Activated CD4-positive, alpha-beta memory T cell treated with anti-CD3 and anti-CD28 coated beads for 36 hours (primary cell): ENCODE measurements at places on chromosomes 1 and 21. TPM values are rescaled to one million over a fixed set of nuclear protein-coding genes. Genes with fewer than 3 reads are reported as not detected.

IFFO2 gene
- 42.0 TPM for total RNA-seq

NEXN gene
- 0.57 TPM for total RNA-seq

AMPD2 gene
- 79.1 TPM for total RNA-seq

- no peak for DNase-seq
- no peaks in the 10 kb centered on the region for H3K27me3 ChIP-seq
- no peak overlapping the region for H3K27ac ChIP-seq
- no peaks in the 10 kb centered on the region for H3K36me3 ChIP-seq
- H3K4me3 ChIP-seq, result no peak overlapping the region
- H3K4me1 ChIP-seq, result peaks cover 9% of the 10 kb centered on the region
These were observed 19.6 kb upstream of the ZNF648 start for GRCh38 chr1:182080955-182081582.

DNA sequence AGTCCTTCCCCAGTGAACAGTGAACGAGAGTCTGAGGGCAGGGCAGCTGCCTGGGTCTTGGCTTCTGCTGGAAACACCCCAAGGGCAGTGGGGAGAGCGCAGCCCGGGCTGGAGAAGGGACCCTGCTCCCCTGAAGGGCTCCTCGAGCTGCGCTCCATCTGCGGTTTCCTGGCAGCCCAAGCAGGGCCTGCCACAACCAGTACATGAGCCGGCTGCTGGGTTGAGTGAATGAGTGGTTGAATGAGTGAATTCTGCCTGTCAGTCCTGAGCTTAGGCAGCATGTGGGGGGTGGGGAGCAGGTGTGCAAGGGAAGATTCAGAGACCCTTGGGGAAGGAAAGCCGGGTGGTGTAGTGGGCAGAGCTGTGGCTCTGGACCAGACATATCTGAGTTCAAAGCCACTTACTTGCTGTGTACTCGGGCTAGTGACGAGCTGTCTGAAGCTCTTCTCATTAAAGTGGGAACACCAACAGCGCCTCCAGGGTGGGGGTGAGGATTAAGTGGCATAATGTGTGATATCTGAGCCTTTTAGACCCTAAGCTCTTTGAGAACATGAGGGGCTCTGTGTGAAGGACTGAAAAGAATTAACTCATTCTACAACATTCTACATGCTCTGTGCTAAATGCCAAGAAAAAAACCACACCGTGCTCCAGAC, 3.7 kb downstream of the OPRD1 start:
- no peak overlapping the region for H3K27ac ChIP-seq
- H3K4me1 ChIP-seq, result peaks cover 3% of the 10 kb centered on the region
- no peak overlapping the region for H3K4me3 ChIP-seq
- H3K27me3 ChIP-seq, result peaks cover 55% of the 10 kb centered on the region
- H3K36me3 ChIP-seq, result no peaks in the 10 kb centered on the region

DNA sequence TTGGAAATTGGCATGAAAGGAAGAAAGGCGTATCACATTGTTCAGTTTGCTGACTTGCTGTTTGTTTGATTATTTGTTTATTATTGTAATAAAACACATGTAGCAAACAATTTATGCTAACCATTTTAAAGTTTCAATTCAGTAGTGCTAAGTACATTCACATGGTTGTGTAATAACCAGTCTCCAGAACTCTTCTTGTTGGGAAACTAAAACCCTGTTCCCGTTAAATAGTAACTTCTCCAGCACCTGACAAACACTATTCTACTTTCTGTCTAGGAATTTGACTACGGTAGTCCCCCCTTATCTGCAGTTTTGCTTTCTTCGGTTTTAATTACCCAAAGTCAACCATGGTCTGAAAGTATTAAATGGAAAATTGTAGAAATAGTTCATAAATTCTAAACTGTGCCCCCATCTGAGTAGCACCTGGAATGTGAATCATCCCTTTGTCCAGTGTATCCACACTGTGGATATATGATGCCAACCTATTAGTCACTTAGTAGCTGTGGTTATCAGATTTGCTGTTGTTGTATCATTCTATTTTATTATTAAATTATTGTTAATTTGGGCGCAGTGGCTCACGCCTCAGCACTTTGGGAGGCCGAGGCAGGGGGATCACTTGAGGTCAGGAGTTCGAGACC, 5.5 kb downstream of the MORC3 start:
- DNase-seq, result no peak
- no peak overlapping the region for H3K27ac ChIP-seq
- no peaks in the 10 kb centered on the region for H3K27me3 ChIP-seq
- H3K36me3 ChIP-seq, result peaks cover 22% of the 10 kb centered on the region

- peaks cover 6% of the 10 kb centered on the region for H3K27me3 ChIP-seq
- DNase-seq, result no peak
- H3K36me3 ChIP-seq, result no peaks in the 10 kb centered on the region
- H3K4me1 ChIP-seq, result no peaks in the 10 kb centered on the region
- H3K27ac ChIP-seq, result no peak overlapping the region
These were observed 77.2 kb upstream of the CDC42BPA start for GRCh38 chr1:227395426-227396028.

GRCh38 chr1:208445758-208446203, 201.6 kb upstream of the PLXNA2 start:
- H3K27ac ChIP-seq, result no peak overlapping the region
- no peaks in the 10 kb centered on the region for H3K4me1 ChIP-seq
- no peaks in the 10 kb centered on the region for H3K36me3 ChIP-seq
- H3K4me3 ChIP-seq, result no peak overlapping the region
- peaks cover 10% of the 10 kb centered on the region for H3K27me3 ChIP-seq
- DNase-seq, result no peak

- peaks cover 22% of the 10 kb centered on the region for H3K4me1 ChIP-seq
- no peak overlapping the region for H3K4me3 ChIP-seq
- no peak overlapping the region for H3K27ac ChIP-seq
- H3K27me3 ChIP-seq, result no peaks in the 10 kb centered on the region
These were observed 241.0 kb downstream of the DISC1 start for GRCh38 chr1:231867607-231868006.

DNA sequence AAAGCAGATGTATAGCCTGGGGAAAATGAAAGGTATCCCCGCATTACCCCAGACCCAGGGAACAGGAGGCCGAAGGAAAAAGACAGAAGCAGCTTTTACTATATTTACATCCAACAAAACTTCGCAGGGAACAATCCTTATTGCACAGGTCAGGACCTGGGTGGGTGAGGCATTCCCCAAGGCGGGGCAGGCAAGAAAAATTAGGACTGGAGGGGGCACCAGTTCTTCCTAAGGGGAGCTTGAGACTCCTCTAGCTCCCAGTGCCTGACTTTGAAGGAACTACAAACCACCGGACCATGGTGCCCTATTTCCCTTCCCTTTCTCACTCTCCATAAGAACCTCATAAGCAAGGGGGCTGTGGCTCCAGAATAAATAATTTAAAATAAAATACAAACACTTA, 6.7 kb upstream of the GATAD2B start:
- H3K27ac ChIP-seq, result no peak overlapping the region
- no peak for DNase-seq
- no peaks in the 10 kb centered on the region for H3K27me3 ChIP-seq
- peaks cover 18% of the 10 kb centered on the region for H3K36me3 ChIP-seq

GRCh38 chr21:18152371-18152770, 92.3 kb upstream of the CHODL start:
- no peak overlapping the region for H3K27ac ChIP-seq
- H3K4me3 ChIP-seq, result no peak overlapping the region
- no peak for DNase-seq
- no peaks in the 10 kb centered on the region for H3K36me3 ChIP-seq
- no peaks in the 10 kb centered on the region for H3K27me3 ChIP-seq
